SJSA1 (cell line): ENCODE measurements at places on chromosomes 11 and 22. TPM values are rescaled to one million over a fixed set of nuclear protein-coding genes. Genes with fewer than 3 reads are reported as not detected.

- H3K27me3 ChIP-seq: no peaks in the 10 kb centered on the region
- H3K4me3 ChIP-seq: no peak overlapping the region
Measured at GRCh38 chr11:64362339-64362738, 3.4 kb downstream of the RPS6KA4 start.

Gene INPP5J
- 0.13 and 0.21 TPM in 2 replicates for total RNA-seq

Gene RTN4RL2
- total RNA-seq: not detected in 2 replicates

- H3K27ac ChIP-seq: no peak overlapping the region
- no peaks in the 10 kb centered on the region for H3K4me1 ChIP-seq
- H3K27me3 ChIP-seq: no peaks in the 10 kb centered on the region
- no peak overlapping the region for H3K4me3 ChIP-seq
- no peak for DNase-seq
Measured at GRCh38 chr11:46747150-46747549, 28.1 kb downstream of the F2 start.

DNA sequence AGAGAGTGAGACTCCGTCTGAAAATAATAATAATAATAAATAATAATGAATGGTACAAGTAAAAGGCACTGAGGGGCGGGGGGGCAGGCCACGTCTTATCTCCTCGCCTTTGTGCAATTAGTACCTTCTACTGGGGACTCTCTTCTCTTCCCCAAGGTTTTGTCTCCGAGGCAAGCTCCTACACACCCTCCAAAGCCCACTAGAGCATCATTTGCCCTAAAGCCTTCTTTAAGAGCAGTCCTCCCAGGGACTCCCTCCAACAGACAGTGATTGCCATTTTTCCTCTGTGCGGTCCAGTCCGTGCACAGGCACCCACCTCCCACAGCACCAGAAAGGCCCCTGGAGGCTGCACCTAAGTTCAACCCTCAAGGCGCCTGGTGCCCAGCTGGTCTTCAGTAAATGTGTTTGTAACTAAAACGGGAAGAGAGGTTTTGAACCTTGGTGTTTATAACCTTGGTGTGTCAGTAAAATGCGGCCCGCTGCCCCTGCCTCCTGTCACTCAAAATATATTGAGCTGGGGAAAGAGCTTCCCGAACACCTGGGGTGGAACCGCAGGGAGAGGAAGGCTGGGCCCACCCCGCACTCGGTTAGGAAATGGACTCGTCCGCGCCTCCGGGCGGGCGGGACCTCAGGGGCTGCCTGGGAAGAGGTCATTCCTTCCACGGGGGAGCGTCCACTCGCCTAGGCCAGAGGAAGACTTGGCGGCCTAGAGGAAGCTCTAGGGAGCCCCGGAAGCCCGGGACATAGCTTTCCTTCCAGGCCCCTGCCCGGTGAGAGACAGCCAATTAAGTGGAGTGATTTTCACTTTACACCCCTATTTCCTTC lies 4.7 kb upstream of the KDELR3 start:
- H3K4me3 ChIP-seq: no peak overlapping the region
- peaks cover 40% of the 10 kb centered on the region for H3K27me3 ChIP-seq
- no peak overlapping the region for H3K27ac ChIP-seq
- DNase-seq: no peak
- H3K4me1 ChIP-seq: peaks cover 19% of the 10 kb centered on the region

Gene TYR
- not detected in 2 replicates for total RNA-seq

Gene SLC22A8
- not detected in 2 replicates for total RNA-seq

Gene FGF19
- total RNA-seq: 3.0 and 10.3 TPM in 2 replicates

Gene ACRV1
- total RNA-seq: not detected in 2 replicates

DNA sequence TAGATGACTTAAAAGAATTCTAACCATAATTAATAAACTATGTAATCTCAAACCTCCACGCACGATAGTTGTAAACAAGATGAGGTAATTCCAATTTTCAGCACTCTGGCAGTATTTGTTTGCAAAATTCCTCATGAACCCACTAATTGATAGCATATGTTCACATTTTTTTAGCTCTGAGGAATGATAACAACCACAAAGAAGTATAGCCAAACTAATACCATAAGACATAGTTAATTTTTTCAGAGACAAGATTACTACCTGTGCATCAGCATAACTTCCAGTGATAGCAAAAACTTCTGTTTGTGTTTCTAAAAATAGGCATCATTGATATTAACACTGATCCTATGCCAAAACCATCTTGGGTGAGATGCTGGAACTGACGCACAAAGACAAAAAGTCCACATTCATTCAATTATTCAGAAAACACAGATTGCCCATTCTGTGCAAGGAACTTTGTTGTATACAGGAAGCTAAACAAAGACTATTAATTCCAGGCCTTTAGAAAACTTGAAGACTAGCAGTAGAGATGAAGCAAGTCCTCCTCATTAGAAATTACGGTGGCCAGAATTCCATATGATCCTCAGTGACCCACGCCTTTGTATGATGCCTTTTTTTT lies 57.7 kb downstream of the PDGFD start:
- H3K27me3 ChIP-seq: no peaks in the 10 kb centered on the region
- DNase-seq: no peak
- H3K27ac ChIP-seq: peak overlapping the region; percentile 64
- H3K4me1 ChIP-seq: peaks cover 17% of the 10 kb centered on the region
- no peaks in the 10 kb centered on the region for H3K36me3 ChIP-seq

Gene DEUP1
- total RNA-seq: not detected in 2 replicates

GRCh38 chr11:15907806-15908205 lies 448.5 kb downstream of the SOX6 start:
- no peak overlapping the region for H3K4me3 ChIP-seq
- H3K27ac ChIP-seq: no peak overlapping the region
- no peaks in the 10 kb centered on the region for H3K27me3 ChIP-seq
- DNase-seq: no peak
- H3K4me1 ChIP-seq: peaks cover 5% of the 10 kb centered on the region; the same call in 1 of the 2 replicates

Gene CEP126
- total RNA-seq: 0.21 and 0.28 TPM in 2 replicates

GRCh38 chr11:16494918-16495691 lies 138.8 kb upstream of the SOX6 start:
- H3K4me3 ChIP-seq: no peak overlapping the region
- no peak for DNase-seq
- no peaks in the 10 kb centered on the region for H3K36me3 ChIP-seq
- no peaks in the 10 kb centered on the region for H3K27me3 ChIP-seq

- H3K4me1 ChIP-seq: peaks cover 2% of the 10 kb centered on the region
- H3K36me3 ChIP-seq: no peaks in the 10 kb centered on the region
- H3K27me3 ChIP-seq: no peaks in the 10 kb centered on the region
- no peak overlapping the region for H3K27ac ChIP-seq
Measured at GRCh38 chr11:127037596-127037995, 37.0 kb upstream of the KIRREL3 start.

- DNase-seq: peak; percentile 51
- H3K4me1 ChIP-seq: peaks cover 27% of the 10 kb centered on the region
- H3K36me3 ChIP-seq: no peaks in the 10 kb centered on the region
- no peak overlapping the region for H3K4me3 ChIP-seq
- H3K27me3 ChIP-seq: no peaks in the 10 kb centered on the region
Measured at GRCh38 chr11:124758355-124759265, 3.5 kb downstream of the ESAM start.

Gene GPR83
- not detected in 2 replicates for total RNA-seq

DNA sequence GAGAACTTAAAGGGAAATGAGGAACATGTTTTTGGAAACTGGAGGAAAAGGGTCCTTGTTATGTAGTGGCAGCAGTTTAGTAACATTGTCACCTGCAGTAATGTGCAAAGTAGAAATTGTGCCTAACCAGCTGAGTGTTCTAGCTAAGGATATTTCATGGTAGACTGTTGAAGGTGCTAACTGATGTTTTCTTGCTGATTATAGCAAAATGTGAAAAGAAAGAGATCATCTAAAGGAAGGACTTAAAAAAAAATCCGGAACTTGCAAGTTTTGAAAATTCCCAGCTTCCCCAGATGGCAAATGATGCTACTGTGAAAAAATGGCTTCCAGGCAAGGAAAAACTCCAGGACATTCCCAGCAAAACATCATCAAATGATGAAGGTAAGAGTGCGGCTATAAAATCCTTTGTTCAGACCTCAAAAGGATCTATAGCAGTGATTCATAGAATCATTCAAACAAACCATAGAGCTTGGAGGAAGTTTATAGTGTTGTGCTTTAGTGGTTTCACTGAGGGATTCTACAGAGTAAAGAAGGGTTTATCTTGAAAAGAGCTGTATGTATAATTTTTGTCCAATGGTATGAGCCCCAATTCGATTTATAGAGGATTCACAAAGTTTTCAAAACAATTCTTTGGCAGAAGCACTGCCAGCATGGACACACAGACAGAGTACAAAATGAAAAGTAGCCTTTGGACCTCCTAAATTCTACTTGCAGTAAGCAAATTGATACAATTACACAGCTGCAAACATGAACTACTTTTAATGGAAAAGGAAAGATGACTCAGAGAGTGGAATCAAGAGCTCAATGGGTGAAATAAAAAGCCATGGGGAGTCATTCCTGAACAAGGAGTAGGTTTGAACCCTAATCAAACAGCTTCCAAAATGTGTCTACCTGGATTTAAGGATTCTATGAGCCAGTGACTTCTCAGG lies 4.3 kb upstream of the TRIM44 start:
- no peak for DNase-seq
- H3K4me1 ChIP-seq: peaks cover 27% of the 10 kb centered on the region
- no peaks in the 10 kb centered on the region for H3K27me3 ChIP-seq
- H3K27ac ChIP-seq: no peak overlapping the region

DNA sequence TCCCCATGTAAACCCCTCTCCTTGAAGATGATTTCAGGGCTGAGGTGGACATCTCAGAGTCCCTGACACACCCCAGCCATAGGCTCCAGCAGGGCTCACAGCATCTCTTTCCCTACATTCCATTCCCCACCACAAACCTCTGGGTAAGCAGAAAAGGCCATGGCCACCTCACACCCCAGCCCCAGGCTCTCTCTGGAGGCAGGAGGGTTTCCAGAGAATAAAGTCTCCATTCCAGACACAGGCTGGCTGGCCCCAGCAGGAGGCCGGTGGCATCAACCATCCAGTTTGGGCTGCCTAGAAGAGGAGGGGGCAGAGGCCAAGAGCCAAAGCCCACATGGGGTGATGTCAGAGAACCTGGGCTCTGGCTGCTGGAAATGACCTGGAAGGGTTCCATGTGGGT lies 61.4 kb downstream of the TP53I11 start:
- H3K4me3 ChIP-seq: no peak overlapping the region
- DNase-seq: peak; percentile 48
- H3K36me3 ChIP-seq: no peaks in the 10 kb centered on the region
- peaks cover 19% of the 10 kb centered on the region for H3K4me1 ChIP-seq
- H3K27me3 ChIP-seq: no peaks in the 10 kb centered on the region

DNA sequence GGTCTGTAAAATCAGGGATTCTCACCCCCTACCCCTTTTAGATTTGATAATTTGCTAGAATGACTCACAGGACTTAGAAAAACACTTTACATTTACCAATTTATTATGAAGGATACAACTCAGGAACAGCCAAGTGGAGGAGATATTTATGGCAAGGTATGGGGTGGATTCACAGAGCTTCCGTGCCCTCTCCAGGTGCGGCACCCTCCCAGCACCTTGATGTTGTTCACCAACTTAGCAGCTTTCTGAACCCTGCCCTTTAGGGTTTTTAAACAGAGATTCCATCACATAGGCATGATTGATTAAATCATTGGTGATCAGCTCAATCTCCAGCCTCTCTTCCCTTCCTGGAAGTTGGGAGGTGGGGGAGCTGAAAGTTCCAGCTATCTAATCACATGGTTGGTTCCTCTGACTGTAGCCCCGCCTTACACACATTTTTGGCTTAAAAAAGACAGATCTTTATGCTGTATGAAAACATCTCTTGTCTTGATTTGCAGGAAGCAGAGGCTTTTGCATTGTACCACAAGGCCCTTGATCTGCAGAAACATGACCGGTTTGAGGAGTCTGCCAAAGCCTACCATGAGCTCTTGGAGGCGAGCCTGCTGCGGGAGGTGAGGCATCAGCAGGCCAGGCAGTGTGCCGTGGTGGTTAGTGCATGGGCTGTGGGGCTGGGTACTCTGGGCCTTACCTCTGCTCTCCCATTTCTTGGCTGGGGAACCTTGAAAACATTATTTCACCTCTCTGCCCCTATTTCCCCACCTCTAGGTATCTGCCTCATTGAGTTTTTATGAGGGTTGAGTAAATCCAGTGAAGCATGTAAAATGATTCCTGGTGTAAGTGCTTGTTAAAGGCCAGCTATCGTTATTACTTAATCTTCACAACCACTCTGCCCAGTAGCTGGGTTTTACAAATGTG lies 27.0 kb downstream of the CABIN1 start:
- H3K27me3 ChIP-seq: no peaks in the 10 kb centered on the region
- DNase-seq: no peak
- no peak overlapping the region for H3K4me3 ChIP-seq
- peaks cover 10% of the 10 kb centered on the region for H3K4me1 ChIP-seq
- H3K27ac ChIP-seq: no peak overlapping the region

Gene INS
- not detected in 2 replicates for total RNA-seq

Gene IL17REL
- total RNA-seq: not detected in 2 replicates

Gene OR4D9
- not detected in 2 replicates for total RNA-seq

Gene PRODH
- total RNA-seq: not detected in 2 replicates

Gene OR10AG1
- not detected in 2 replicates for total RNA-seq

Gene SLC6A5
- total RNA-seq: not detected in 2 replicates

GRCh38 chr22:17106785-17107546 lies 14.2 kb downstream of the TMEM121B start:
- H3K27me3 ChIP-seq: no peaks in the 10 kb centered on the region
- H3K4me1 ChIP-seq: no peaks in the 10 kb centered on the region
- DNase-seq: no peak
- no peak overlapping the region for H3K27ac ChIP-seq
- H3K4me3 ChIP-seq: no peak overlapping the region
- peaks cover 70% of the 10 kb centered on the region for H3K36me3 ChIP-seq

Gene KRTAP5-7
- total RNA-seq: not detected in 2 replicates

DNA sequence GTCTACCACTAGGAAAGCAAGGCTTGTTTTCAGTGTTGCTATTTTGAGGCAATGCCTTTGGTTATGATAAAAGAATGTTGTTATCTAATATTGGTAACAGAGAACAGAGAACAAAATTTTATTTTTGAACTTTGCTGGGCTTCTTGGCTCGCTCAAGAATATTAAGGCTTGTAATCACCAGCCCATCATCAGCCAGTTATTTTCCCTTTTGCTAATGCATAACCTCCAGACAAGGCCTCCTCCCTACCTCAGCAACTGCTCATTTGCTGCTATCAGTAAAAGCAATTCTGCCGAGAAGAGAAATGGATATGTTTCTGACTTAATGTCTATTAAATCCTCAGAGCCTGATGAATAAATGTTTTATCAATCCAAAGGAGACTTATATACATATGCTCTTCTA lies 8.9 kb downstream of the MTMR2 start:
- H3K4me3 ChIP-seq: no peak overlapping the region
- no peaks in the 10 kb centered on the region for H3K27me3 ChIP-seq
- DNase-seq: no peak
- no peaks in the 10 kb centered on the region for H3K36me3 ChIP-seq
- H3K27ac ChIP-seq: no peak overlapping the region

GRCh38 chr11:70212227-70212811 lies 9.2 kb downstream of the FADD start:
- no peak overlapping the region for H3K27ac ChIP-seq
- peaks cover 29% of the 10 kb centered on the region for H3K36me3 ChIP-seq
- no peak overlapping the region for H3K4me3 ChIP-seq
- DNase-seq: no peak
- no peaks in the 10 kb centered on the region for H3K4me1 ChIP-seq
- no peaks in the 10 kb centered on the region for H3K27me3 ChIP-seq

Gene AP1B1
- 48.3 and 70.2 TPM in 2 replicates for total RNA-seq

Gene CARD16
- 36.7 and 123 TPM in 2 replicates for total RNA-seq

- no peak for DNase-seq
- H3K27ac ChIP-seq: no peak overlapping the region
Measured at GRCh38 chr11:67699521-67699920, 25.1 kb upstream of the ALDH3B2 start.

Gene NAALAD2
- total RNA-seq: not detected in 2 replicates
